Left renal cortex interstitium (tissue), 4 donors: ENCODE measurements at places on chromosomes 3 and 15. TPM values are rescaled to one million over a fixed set of nuclear protein-coding genes. Genes with fewer than 3 reads are reported as not detected.

The ZNF280D gene
- 41.1 TPM for polyA plus RNA-seq

The USP19 gene
- 59.2 TPM for polyA plus RNA-seq

DNA sequence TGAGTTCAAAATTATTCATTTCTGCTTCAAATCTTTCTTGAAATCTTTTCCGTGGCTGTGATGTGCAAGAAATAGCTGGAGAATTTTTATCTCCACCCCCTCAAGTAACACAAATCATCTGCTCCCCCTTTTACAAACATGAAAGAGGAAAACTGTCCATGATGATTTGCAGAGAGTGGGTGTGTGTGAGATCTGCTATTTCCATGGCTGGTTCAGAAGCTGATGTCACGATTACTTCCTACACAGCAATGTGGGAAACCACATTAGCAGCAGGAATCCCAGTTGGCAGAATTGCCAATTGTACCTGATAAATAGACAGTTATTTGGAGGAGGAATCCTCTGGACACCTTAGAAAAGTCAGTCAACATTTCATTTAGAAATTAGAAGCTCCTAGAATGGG lies 75.2 kb upstream of the GRM7 start:
- no peak for DNase-seq

- DNase-seq: no peak
These were observed 22.5 kb upstream of the PPIB start for GRCh38 chr15:64185146-64185911.

GRCh38 chr3:124939661-124940060 lies 5.1 kb upstream of the MUC13 start:
- DNase-seq: no peak

DNA sequence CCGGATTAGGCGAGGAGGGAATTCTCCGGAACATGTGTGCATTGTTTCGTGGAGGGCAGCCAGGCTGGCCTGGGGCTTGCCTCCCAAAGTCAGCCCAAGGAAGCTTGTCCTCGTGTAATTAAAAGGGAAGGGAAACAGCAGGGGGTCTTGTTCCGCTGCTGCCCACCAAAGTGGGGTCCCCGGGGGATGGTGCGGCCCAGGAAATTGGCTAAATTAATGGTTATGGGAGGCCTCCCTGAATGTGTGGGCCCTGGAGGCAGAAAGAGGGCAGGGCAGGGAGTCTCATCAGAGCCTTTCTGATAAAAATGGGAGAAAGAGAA lies 118.1 kb downstream of the OPA1 start:
- DNase-seq: no peak

GRCh38 chr3:149763565-149764195 lies 11.4 kb upstream of the COMMD2 start:
- no peak for DNase-seq

- no peak for DNase-seq
These were observed 44.2 kb downstream of the IQGAP1 start for GRCh38 chr15:90432253-90432652.
